ENCODE measurements at places on chromosomes 4 and X.

DNA sequence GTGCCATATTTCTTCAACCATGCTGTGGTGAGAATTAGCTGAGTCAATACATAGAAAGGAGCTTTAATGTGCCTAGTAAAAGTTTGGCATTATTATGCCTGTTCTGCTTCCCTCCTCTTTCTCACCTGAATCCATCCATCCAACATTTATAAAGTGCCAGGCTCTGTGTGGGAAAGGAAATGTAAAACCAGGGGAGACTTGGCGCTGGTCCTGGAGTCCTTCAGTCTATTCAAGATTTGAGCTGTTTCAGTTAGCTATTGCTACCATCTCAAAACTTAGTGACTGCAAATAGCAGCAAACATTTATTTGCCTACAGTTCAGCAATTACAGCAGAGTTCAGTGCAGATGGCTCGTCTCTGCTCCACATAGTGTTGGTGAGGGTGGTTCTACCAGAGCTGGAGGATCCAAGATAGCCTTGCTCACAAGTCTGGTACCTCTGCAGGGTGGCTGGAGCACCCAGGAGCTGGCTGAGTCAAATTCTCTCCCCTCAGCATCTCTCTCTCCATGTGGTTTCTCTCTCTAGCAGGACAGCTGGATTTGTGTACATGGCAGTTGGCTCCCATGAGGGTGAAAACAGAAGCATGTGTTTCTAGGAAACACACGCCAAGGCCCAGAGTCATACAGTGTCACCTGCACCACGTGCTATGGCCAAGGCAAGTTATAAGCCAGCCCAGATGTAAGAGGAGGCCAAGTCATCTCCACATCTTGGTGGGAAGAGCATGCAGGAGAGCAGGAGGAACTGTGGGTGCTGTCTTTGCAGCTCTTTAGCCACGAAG is 77.3 kb downstream of the FHDC1 start:
- DNase-seq = no peak

- DNase-seq = no peak
Measured at GRCh38 chr4:75605928-75606327, 24.4 kb downstream of the CDKL2 start.

DNA sequence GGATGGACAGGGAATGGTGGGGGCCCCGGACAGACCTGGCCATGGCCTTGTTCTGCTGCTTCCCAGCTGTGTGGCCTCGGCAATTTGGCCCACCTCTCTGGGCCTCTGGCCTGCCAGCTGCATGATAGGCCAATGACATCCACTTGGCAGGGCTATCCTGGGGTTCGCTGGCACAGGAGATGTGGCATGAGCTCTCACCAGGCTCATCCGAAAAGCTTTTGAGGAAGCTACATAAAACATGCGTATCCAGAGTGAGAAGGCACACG is 18.1 kb downstream of the SH3TC1 start:
- DNase-seq = no peak

DNA sequence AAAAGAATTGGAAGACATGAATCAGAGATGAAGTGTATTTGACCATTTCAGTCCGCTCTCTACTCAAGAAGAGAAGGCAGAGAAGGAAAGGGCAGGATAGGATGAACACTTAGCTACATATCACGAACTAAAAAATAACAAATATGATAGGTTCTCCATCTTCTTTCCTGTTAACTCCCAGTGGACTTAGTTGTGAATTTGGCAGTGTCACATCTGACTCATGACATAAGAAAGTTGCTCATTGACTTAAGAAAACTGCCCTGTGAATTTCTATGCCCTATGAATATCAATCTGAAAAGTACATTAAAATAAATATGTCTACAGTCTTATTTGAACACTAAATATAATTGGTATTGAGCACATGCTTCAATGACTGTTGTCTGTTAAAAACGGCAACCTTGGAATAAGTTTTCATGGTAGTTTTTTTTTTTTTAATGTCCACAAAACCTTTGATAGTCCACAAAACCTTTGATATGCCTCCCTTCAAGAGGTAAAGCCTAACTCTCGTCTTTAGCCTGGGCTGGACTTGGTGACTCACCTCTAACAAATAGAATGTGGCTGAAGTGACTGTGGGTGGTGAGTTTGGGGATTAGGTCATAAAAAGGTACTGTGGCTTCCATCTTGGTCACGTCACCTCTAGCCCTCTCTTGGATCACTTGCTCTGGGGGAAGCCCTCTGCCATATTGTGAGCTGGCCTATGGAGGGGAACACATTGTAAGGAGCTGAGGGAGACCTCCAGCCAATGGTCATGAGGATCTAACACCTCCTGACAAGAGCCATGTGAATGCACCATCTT is 184.7 kb upstream of the S100G start:
- DNase-seq = no peak

GRCh38 chr4:15920723-15921591 is 17.6 kb downstream of the FGFBP1 start:
- DNase-seq = no peak

- no peak for DNase-seq
Measured at GRCh38 chr4:146648461-146648783, 9.7 kb downstream of the POU4F2 start.

GRCh38 chr4:177937041-177937440 is 494.8 kb upstream of the AGA start:
- DNase-seq = no peak
